ENCODE measurements at places on chromosomes 2 and 18. TPM values are rescaled to one million over a fixed set of nuclear protein-coding genes. Genes with fewer than 3 reads are reported as not detected.

The MTCL1 gene
- total RNA-seq = 23.6 TPM

The IL36A gene
- total RNA-seq = 2.7 TPM

The TANK gene
- total RNA-seq = 94.0 TPM

The DNAH6 gene
- total RNA-seq = 0.49 TPM

The ANKRD62 gene
- 1.2 TPM for total RNA-seq

GRCh38 chr2:20482725-20483124 lies 35.9 kb downstream of the RHOB start:
- no peak overlapping the region for H3K4me3 ChIP-seq
- peaks cover 38% of the 10 kb centered on the region for H3K4me1 ChIP-seq
- H3K36me3 ChIP-seq = no peaks in the 10 kb centered on the region
- no peak for DNase-seq
- H3K27ac ChIP-seq = peak overlapping the region; percentile 89
- no peaks in the 10 kb centered on the region for H3K27me3 ChIP-seq

DNA sequence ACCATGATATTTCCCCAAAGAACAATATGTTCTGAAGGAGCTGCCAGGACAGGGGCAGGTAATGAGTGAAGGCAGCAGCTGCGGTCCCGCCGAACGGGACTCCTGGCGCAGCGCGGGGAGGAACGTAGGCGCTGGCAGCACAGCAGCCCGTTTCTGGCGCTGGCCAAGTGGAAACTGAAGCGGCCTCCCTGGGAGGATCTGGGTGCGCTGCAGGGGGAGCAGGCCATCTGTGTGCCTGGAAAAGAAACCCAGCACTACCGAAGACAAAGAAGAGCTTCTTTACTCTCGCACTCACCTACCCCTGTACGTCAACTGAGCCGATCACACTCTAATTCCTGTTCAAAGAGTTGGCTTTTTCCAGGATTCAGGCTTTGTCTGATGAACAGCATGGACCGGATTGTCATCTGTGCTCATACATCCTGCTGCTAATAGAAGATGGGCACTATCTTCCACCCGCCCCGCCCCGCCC lies 11.8 kb downstream of the G6PC2 start:
- peak overlapping the region; percentile 27 for H3K4me3 ChIP-seq
- no peaks in the 10 kb centered on the region for H3K36me3 ChIP-seq
- H3K27me3 ChIP-seq = no peaks in the 10 kb centered on the region
- no peaks in the 10 kb centered on the region for H3K4me1 ChIP-seq

- no peaks in the 10 kb centered on the region for H3K4me1 ChIP-seq
- no peaks in the 10 kb centered on the region for H3K36me3 ChIP-seq
- DNase-seq = no peak
- H3K27ac ChIP-seq = no peak overlapping the region
- H3K4me3 ChIP-seq = no peak overlapping the region
- H3K27me3 ChIP-seq = no peaks in the 10 kb centered on the region
Observed at GRCh38 chr2:70641263-70641784, 87.7 kb upstream of the TGFA start.

DNA sequence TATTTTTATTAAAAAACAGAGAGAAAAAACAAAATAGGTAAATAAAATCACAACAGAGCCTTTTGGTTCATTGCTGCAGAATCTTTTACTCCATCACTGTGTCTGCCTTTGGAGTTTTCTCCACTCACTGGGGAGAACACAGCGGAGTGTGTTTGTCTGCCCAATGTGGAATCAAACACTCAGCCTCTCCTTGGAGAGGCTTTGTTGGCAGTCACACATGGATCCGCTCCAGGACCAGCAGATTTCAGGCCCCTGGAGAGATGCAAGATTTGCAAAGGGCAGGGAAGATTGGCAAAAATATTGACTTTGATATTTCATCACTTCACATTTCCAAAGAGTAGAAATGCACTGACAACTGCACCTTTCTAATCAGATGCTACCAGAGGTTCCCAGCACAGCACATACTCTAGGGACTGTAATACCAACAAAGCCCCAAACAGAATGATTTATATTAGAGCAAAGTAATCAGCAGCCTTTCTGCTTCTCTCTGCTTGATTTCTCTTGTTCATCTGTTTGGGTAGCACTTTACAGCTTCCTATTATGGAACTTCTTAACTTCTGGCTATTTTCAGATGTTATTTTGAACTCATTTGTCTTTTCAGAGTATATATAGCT lies 1898.8 kb upstream of the PIK3C3 start:
- H3K4me3 ChIP-seq = no peak overlapping the region
- no peaks in the 10 kb centered on the region for H3K27me3 ChIP-seq
- DNase-seq = no peak
- no peaks in the 10 kb centered on the region for H3K4me1 ChIP-seq
- no peak overlapping the region for H3K27ac ChIP-seq

- peaks cover 34% of the 10 kb centered on the region for H3K4me1 ChIP-seq
- peak overlapping the region; percentile 7 for H3K27ac ChIP-seq
- DNase-seq = no peak
- H3K4me3 ChIP-seq = no peak overlapping the region
- H3K36me3 ChIP-seq = no peaks in the 10 kb centered on the region
Observed at GRCh38 chr2:144490017-144490416, 29.9 kb downstream of the ZEB2 start.

DNA sequence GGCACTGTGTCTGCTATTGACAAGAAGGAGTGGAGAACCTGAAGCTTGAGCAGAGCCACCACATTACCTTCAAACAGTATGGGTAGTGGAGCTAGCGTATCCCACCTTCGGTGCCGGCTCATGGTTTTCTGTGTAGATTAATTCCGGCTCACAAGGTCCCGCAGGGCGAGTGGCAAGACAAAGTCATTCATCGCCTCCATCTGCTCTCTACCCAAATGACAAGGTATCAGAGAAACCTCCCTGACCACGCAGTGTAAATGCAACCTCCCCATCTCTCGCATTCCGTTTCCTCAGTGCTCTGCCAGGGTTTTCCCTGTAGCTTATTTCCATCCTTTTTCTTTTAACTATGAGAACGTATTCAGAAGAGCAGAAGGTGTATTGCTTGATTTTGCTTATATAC lies 79.8 kb downstream of the MAP4K4 start:
- peaks cover 65% of the 10 kb centered on the region for H3K4me1 ChIP-seq
- DNase-seq = no peak
- no peak overlapping the region for H3K4me3 ChIP-seq
- no peaks in the 10 kb centered on the region for H3K36me3 ChIP-seq
- no peaks in the 10 kb centered on the region for H3K27me3 ChIP-seq
- H3K27ac ChIP-seq = no peak overlapping the region

DNA sequence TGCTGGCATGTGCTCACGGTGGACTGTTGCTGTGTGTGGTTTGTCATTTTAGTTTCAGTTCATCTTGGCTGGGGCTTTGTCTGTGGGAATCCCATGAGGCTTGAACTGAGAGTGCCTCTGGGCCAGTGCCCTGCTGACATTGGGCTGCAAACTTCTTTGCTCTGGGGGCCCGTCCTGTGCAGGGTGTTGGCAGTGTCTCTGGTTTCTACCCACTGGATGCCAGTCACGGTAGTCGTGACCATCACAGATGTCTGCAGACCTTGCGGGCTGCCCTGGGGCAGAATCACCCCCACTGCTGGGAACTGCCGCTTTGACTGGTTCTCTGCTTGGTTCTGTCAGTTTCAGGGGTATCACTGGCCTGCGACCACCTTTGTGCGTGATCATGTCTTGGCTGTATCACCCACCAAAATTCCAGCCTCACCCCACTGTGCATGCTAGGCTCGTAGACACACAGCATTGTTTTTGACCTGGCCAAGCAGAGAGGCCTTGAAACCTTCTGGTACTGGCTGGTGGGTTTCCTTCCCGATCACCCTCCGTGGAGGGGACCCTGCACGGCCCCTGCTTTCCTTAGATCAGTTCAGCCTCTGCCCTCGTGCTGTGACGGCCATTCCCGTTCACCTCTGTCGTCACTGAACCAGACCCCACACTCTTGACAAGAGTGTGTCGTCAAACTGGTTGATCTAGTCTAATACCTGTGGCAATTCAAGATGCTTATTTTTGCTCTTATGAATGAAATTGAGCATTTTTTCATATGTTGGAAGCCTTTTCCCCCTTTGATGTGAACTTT lies 57.6 kb downstream of the KCNG2 start:
- H3K4me3 ChIP-seq = no peak overlapping the region
- H3K27me3 ChIP-seq = no peaks in the 10 kb centered on the region
- no peaks in the 10 kb centered on the region for H3K4me1 ChIP-seq
- H3K27ac ChIP-seq = no peak overlapping the region
